Activated CD4-positive, alpha-beta T cell treated with anti-CD3 and anti-CD28 coated beads for 4 hours (primary cell): ENCODE measurements at places on chromosomes 6 and 20.
A peak's percentile ranks its signal among the peaks of the same experiment; 100 is the strongest.

GRCh38 chr20:59207742-59208357, 44.2 kb downstream of the ZNF831 start:
- peak; percentile 83 for DNase-seq

DNA sequence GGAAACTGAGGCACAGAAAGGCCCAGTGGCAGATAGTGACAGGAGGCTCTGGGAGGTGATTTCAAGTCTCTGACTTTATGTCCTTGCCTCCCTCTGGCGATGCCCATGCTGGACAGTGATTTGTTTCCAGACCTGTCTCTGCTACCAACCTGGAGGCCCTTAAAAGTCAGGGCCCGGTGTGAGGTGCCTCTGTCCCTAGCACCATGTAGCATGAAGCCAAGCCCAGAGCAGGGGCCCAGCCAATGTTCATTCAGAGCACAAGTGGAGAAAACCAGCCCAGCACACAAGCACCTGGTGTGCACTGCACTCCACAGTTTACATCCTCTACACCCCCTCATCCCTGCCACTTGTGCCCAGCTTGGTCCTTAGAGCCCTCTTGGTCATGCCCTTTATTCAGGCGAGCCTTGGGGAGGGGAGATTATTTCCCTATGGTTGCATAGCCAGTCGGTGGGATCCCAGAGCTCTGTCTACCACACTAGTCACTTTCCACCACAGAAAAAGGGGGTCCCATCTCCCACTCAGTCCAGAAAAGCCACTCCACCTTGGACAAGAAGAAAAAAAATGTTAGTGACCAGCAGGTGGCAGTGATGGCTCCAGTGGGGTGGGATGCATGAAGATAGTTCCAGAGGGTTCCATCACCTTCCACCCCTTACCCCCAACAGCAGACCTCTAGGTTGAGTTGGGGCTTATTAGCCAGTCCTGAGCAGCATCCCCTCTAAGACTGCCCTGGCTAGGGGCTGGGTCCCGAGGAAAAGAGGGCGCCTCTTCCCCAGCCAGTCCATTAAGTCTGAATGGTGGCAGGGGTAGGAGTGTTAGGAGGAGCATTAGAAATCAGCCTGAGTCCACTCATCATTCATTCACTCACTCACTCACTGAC, 30.9 kb downstream of the KIAA1755 start:
- DNase-seq, result no peak

DNA sequence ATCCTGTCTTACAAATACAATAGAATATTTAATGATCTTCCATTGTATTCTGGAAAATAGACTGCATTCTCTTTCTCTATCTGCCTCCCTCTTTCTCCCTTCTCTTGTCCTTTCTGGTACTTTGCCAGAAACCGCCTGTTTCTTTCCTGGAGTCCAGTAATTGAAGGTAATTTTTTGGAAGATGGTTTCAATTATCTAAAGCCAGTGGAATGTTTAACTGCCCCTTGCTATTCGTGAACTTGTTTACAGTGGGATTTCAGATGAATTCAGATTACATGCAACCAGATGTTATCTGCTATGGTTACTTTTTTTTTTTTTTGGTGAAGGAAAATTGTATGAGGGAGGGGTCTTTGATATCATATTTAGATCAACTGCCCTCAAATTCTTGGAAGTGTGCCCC, 655.5 kb upstream of the FLRT3 start:
- no peak for DNase-seq

- DNase-seq, result no peak
Measured at GRCh38 chr20:60071965-60072364, 113.7 kb downstream of the CDH26 start.

DNA sequence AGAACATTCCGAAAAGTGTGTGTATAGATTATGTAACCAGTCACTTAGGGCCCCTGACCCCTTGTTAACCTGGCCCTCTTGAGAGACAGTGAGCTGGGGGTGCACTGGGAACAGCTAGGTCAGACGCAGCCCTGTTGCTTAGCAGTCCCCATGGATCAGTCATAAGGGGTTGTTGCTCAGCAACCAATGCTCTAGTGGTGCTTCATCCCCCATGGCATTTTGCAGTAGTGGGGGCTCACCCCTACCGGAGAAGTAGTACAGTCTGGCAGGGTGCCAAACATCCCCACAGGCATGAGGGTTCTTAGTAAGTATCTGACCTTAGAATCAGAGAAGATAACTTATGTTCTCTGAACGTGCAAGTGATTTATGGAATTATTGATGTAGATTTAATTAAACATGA, 12.3 kb downstream of the PKIB start:
- no peak for DNase-seq

- no peak for DNase-seq
Measured at GRCh38 chr20:43949248-43949647, 34.6 kb downstream of the TOX2 start.

- no peak for DNase-seq
Measured at GRCh38 chr6:168122011-168122410, 43.0 kb upstream of the FRMD1 start.

DNA sequence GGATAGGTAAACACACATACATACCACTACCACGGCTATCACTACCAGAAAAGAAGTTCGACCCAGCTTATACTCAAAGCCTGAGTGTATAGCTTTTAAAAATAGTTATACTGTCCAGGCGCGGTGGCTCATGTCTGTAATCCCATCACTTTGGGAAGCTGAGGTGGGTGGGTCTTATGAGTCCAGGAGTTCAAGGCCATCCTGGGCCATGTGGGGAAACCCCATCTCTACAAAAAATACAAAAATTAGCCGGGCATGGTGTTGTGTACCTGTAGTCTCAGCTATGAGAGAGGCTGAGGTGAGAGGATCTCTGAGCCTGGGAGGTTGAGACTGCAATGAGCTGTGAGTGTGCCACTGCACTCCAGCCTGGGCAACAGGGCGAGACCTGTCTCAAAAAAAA, 32.9 kb downstream of the NKX2-4 start:
- DNase-seq, result no peak

- DNase-seq, result no peak
Measured at GRCh38 chr6:4568138-4568537, 208.1 kb upstream of the CDYL start.

DNA sequence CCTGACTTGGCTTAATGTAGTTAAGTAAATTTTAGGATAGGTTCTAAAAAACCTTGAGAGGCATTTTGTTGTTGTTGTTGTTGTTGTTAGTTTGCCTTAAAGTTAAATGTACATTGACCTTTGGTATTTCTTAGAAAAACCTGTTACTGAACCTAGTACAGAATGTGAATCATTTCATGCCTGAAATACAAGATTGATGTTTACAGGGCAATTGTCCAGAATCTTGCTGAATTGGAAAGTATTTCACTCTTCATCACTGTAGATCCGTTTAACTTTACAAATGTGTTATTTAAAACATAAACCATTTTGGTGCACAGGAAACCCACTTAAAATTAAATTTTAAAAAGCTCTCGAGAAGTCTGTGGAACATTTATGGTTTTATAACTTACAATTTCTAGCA, 75.0 kb downstream of the CEP57L1 start:
- no peak for DNase-seq

DNA sequence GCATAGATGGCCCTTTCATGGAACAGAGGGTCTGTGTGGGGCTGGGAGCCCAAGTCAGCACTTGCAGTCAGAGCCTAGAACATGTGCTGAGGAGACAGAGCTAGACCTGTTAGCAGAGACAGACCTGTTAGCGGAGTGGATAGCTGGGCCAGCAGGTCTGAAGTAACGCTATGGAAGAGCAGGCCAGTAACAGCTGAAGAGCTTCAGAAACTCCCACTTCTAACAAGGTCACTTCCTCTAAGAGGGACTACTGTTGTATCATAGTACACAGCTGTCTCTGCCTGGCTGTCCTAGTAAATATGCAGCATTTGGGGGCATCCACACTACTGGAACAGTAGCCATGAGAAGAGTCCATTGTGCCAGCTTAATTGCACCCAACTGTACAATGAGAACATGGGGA, 41.2 kb upstream of the POLR1H start:
- no peak for DNase-seq

DNA sequence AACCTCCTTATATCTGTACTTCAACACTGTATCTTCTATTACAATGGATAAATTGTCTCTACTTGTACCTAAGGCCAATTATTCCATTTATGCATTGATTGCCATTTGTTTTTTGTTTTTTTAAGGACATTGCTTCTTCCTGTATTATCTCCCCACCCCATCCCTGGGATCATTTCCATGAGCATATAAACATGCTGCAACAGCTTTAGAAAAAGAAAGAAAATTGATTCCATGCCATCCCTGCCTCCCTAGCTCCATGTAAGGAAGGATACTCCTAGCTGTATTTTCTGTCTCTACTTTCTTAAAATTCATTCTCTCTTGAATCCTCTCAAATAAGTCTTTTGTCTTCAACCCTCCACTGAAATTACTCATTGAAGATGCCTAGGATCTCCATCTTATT, 101.8 kb upstream of the SIM1 start:
- no peak for DNase-seq

- no peak for DNase-seq
Measured at GRCh38 chr20:56634307-56634706, 5.2 kb downstream of the TFAP2C start.

GRCh38 chr6:36054415-36054814, 26.8 kb downstream of the MAPK14 start:
- DNase-seq, result no peak

- DNase-seq, result no peak
Measured at GRCh38 chr6:12262236-12263061, 27.7 kb upstream of the EDN1 start.

DNA sequence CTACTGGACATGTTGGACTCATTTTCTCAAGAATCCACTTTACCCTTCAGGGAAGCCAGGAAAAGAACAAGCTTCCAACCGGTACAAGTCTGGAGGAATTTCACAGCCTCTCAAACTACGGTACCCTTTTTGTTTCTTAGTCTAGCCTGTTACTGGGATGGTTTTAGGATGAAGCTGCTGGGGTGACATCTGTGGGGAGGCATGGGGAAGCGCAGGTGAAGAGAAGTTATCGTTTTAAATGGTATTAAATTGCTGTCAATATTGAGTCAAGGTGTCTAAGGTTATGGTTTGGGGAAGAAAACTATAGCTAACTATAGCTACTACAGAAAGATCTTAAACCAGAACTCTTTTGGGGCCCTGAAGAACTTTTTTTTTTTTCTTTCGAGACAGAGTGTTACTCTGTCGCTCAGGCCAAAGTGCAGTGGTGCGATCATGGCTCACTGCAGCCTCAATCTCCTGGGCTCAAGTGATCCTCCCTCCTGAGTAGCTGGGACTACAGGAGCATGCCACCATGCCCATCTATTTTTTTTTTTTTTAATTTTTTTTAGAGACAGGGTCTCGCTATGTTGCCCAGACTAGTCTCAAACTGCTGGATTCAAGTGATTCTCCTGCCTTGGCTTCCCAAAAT, 128.7 kb downstream of the RIN2 start:
- no peak for DNase-seq

GRCh38 chr6:122553697-122554096, 56.5 kb upstream of the PKIB start:
- no peak for DNase-seq

GRCh38 chr6:45786355-45786781, 229.3 kb downstream of the CLIC5 start:
- DNase-seq, result no peak

GRCh38 chr6:103799971-103800670, 1059.6 kb downstream of the HACE1 start:
- DNase-seq, result no peak

DNA sequence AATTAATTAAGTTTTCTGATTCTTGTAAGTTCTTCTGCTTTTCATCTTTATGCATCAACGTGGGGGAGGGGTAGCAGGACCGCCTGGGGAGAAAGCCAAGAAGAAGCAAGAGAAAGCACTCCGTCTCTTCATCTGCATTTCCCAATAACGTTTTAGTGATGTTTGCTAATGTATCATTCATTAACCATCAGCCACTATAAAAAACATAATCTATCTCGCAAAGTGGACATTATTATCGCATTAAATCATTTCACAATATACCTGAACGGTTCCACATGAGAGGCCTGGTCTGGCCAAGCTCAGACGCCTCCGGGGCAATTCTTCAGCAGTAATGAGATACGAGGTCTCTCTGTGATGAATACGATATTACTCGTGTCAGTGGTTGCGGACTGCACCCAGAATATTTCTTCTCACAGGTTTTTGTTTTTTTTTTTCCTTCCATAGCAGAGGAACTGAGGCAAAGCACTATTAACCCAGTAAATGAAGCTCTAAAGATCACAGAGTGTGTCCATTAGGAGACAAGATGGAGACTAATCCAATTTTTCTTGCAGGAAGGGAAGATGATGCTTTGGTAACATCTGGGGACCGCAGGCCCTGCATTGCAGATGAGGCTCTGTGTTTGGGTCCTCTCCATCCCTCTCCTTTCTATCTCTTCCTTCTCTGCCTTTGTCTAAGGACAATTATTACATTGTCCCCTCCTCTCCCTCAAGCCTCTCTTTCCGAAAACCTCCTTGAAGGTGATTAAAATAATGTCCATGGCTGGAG, 156.1 kb downstream of the SLC35B3 start:
- DNase-seq, result no peak

DNA sequence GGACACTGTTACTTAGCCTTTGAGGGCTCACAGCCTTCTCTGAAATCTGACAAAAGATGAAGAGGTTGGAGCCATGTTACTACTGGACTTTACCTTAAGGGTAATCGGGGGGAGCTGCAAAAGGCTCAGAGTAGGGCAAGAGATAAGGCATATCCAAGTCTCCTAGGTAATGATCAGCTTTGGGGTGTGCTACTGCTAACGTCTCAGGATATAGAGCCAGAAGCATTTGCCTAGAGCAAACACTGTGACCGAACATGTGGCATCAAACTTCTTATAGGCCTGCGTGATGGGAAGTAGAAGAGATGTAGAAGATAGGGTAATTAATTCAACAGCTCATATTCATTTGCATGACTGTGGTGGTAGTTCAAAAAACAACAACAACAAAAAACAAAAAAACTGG, 11.1 kb downstream of the UBE2V1 start:
- DNase-seq, result no peak

GRCh38 chr6:32882879-32883250, 28.9 kb downstream of the PSMB9 start:
- no peak for DNase-seq

DNA sequence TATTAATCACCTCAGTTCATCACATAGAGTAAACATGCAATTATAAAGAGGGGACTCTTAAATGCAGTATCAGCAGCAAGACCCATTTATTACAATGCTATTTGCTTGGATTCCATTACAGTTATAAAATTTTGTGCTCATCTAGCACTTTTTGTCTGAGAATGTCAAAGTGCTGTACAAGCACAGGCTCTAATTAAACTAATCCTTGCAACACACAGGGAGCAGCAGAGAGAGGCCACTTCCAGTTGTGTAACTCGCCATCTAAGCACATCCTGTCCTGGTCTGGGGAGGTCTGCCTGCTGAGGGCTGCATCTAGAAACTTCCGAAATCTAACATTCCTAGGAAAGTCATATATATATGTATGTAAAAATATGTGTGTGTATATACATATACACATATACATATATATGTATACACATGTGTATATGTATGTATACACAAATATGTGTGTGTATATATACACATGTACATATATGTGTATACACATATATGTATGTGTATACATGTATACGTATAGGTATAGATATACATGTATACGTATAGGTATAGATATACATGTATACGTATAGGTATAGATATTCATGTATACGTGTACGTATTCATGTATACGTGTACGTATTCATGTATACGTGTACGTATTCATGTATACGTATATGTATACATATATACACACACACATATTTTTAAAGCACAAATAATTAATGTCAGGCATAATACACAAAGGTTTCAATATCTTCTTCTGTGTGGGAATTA, 136.4 kb upstream of the JARID2 start:
- DNase-seq, result no peak
